Stimulated activated CD8-positive, alpha-beta memory T cell treated with anti-CD3 and anti-CD28 coated beads, Interleukin-15, amount 100 ng/mL, for 4 hours (primary cell): ENCODE measurements at places on chromosomes 11 and 22.

GRCh38 chr11:64854157-64854533, 9.7 kb upstream of the CDC42BPG start:
- DNase-seq, result no peak

DNA sequence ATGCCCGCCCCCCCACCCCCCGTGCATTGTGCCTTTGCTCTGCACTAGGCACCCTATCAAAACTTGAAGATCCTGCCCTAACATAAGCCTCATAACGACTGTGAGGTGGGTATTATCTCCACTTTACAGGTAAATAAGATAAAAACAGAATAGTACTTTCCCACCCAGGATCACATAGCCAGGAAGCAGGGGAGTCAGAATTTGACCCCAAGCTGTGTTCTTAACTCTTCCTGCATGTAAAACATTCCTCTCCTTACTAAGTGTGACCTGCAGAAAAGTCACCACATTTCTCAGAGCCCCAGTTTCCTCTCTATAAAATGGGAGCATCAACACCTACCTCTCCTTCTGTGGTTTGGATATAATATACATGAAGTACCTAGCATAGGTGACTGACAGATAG, 18.2 kb upstream of the ANKK1 start:
- DNase-seq, result no peak

GRCh38 chr11:113817162-113817561, 37.6 kb downstream of the CLDN25 start:
- DNase-seq, result no peak

GRCh38 chr22:49523374-49524008, 304.2 kb downstream of the BRD1 start:
- DNase-seq, result no peak

DNA sequence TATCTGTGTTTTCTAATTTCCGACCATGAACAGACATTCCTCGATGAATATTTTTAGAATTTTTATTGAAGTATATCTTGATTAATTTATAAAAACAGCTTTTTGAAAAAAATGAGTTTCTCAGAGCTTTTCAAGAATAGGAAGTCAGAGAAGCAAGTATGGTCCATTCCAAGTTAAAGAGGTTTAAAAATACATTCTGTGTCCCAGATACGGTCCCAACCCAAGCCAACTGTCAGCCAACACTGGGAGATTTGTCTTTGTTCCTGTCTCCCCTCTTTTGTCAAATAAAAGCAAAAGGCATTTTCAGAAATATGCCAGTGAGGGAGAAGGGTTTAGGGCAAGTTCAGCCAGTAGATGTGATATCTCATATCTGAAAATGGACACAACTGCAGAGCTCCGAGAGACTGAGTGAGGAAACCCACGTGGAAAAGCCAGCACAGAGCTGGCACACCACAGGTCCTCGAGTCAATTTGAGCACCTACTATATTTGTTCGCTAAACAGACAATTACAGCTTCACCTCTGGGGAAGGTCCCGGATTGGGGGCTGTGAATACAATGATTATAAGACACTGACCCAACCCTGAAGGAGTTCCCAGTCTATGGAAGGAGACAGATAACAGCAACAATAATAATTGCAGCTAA, 59.8 kb downstream of the C11orf91 start:
- DNase-seq, result no peak

GRCh38 chr11:106413222-106413621, 335.8 kb downstream of the AASDHPPT start:
- no peak for DNase-seq

GRCh38 chr11:62726156-62726914, 922 bp downstream of the HNRNPUL2 start:
- no peak for DNase-seq

DNA sequence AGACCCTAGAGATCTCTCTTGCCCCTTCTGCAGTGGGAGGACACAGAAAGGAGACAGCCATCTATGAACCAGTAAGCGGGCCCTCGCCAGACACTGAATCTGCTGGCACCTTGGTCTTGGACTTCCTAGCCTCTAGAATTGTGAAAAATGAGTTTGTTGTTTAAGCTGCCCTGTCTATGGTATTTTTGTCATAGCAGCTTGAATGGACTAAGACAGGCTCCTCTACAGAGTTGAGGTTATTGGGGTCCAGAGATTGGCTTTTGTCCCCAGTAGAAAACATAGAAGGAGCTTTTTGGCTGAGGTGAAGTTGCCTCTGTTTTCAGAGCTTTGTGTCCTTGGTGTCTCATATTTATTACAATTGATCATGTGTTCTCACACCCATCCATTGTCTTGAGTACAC, 77.2 kb downstream of the STIM1 start:
- DNase-seq, result no peak

GRCh38 chr11:32141745-32142546, 51.1 kb downstream of the RCN1 start:
- no peak for DNase-seq

DNA sequence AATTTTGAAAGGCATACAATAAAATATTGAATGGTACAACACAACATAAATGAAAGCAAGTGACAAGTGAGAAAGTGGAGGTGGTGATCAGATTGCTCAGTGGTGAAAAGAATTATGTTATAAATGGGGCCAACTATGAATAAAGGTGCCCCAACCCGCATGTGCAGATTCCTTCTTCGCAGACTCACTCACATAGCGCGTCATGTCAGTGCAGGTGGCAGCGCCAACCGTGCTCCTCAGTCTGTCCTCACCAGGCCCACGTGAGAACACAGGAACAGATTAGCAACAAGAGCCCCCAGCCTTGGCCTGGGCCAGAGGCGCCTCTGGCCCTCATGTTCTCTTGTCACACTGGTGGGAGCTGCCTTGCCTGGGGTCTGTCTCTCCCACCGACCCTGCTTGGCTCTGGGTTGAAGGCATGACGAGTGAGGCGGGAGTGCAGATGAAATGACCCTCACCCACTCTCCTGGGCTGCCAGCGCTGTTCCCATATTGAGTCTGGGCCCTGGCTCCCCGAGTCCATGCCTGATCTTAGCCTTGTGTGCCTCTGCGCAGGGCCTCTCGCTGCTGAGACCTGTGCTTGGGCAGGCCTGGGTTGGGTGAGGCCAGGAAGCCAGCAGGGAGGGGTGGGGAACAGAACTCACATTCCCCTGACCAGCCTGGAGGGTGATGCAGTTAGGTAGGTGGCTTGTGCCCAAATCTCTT, 6.4 kb downstream of the ATG16L2 start:
- DNase-seq, result no peak

GRCh38 chr11:26276798-26277424, 55.0 kb upstream of the ANO3 start:
- no peak for DNase-seq

- no peak for DNase-seq
Measured at GRCh38 chr22:46165977-46166376, 15.7 kb downstream of the PPARA start.

DNA sequence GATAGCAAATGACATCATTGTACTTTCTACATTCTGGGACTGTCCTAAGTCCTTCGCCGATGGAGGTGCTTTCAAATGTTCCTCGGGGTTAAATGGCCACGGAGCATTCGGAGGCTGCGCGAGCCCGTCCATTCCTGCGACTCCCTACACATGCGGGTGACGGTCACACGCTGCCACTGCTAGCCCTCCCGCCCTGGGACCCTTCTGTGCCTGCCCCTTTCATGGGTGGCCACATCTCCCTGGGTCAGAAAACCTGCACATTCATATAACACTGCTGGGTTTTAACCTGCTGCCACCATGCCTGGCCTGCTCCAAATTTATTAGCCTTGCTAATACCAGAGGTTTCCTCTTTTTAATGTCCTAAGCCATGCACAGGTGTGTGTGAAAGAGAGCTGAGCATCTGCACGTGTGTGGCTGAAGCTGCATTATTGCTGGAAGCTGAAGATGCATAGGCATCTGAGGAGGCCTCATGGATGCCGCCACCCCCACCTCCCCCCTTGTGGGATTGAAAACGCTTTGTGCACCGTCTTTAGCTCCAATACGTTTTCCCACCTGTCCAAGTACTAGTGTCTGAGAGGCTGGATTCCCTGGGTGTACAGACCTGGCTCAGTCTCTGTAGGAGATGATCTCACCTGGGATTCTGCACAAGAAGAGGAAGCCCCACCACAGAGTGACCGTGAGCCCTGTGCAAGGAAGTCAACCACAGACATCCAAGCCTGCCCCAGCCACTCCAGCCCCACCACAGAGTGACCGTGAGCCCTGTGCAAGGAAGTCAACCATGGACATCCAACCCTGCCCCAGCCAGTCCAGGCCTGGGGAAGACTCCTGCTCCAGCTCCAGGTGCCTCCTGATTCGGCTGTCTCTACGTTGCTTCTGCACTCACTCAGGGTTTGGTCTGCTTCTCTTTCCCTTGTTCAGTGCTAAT, 626.4 kb downstream of the BRD1 start:
- DNase-seq, result no peak

GRCh38 chr11:2781408-2782274, 81.8 kb upstream of the KCNQ1OT1 start:
- no peak for DNase-seq

DNA sequence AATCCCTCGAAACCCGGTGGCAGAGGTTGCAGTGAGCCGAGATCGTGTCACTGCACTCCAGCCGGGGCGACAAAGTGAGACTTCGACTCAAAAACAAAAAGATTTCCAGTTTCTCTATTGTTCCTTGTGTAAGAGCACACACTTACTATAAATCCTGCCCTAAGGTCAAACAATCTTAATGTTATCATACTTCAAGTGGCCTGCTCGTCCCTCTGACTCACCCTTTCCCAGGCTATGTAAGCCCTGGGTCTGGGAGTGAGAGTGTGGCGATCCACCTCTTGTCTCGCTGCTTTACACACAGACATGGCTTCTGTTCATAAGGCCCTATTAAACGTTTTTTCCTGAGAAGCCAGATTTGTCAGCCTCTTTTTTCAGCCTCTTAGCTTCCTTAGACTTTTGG, 24.4 kb upstream of the A4GALT start:
- no peak for DNase-seq

- DNase-seq, result no peak
Measured at GRCh38 chr11:10333490-10333889, 28.6 kb downstream of the ADM start.

DNA sequence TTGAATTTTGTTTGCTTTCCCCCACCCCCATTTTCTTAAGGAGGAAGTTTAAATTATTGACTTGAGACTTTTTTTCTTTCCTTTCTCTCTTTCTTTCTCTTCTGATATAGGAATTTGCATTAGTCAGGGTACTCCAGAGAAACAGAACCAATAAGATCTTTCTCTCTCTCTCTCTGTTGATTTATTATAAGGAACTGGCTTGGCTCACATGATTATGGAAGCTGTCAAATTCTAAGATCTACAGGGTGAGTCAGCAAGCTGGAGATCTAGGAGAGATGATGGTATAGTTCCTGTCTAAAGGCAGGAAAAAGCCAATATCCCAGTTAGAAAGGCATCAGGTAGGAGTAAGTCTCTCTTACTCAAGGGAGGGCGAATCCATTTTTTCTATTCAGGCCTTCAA, 64.0 kb downstream of the CCDC81 start:
- no peak for DNase-seq

GRCh38 chr22:49668402-49668801, 159.3 kb downstream of the BRD1 start:
- DNase-seq, result no peak

DNA sequence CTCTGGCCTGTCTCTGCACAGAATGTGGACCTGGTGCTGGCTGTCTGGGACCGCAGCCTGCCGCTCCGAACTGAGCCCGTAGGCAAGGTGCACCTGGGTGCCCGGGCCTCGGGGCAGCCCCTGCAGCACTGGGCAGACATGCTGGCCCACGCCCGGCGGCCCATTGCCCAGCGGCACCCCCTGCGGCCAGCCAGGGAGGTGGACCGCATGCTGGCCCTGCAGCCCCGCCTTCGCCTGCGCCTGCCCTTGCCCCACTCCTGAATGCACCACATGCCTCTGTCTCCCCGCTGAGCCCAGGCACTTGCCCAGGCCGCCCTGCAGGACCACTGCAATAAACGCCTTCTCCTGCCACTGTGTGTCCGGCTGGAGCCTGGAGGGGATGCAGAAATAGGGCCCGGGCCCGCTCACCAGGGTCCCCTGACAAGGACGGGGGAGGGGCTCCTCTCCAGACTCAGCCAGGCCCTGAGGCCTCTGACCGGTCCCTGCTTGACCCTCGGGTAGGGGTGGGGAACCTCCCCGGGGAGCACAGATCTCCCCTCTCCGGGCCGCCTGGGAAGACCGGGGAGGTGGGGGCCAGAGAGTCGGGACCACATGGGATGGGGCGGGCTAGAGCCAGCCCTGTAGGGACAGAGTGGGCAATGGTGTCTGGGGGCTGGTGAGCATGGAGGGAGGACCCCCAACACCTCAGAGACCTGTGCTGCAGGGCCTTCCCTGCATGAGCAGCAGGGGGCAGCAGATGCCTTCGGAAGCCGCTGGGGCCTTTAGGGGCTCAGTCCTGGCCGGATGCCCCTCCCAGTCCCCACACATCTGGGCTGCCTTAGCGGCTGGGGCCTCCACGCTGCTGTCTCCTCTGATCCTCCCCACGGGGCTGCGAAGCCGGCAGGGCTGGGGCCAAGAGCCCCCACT, 1.4 kb upstream of the TNNI2 start:
- DNase-seq, result peak; percentile 58

DNA sequence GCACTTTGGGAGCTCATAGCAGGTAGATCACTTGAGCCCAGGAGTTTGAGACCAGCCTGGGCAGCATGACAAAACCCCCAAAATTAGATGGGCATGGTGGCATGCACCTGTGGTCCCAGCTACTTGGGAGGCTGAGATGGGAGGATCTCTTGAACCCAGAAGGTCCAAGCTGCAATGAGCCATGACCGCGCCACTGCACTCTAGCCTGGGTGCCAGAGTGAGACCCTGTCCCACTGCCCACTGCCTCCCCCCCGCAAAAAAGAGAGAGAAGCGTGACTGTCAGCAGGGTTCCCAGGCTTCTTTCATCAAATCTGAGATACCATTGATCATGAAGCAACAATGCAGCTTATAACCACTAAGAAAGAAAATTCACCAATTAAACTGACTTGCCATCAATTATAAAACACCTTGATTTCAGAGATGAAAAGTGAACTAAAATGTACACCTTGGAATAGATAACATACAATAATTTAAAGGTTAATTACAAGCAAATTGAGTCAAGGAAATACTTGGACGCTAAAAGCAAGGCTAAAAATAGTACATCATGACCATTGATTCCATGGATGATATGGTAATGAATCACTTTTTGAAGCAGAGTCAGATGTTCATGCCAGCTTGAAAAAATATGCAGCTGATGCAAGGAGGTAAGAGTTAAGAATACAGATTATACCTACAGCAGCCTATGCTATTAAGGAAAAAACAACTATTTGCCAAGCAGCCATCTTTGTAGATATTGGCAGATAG, 90.8 kb upstream of the ALKBH3 start:
- no peak for DNase-seq

DNA sequence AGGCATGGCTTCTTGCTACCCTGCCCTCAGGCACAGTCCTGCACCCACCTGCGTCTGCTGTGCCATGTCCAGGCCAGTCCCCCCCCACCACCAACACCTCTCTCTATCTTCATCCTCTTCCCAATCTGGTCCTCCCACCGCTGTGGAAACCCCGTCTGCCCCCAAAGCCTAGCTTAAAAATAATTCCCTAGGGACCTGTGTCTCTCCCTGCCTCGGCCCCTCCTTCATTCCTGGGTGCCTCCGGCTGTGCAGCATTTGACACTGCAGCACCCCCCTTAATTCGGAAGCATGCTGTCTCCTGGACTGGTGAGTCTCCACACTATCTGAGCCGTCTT, 2.5 kb upstream of the ASCL2 start:
- no peak for DNase-seq

- DNase-seq, result no peak
Measured at GRCh38 chr22:18055619-18056160, 22.1 kb upstream of the PEX26 start.

- DNase-seq, result no peak
Measured at GRCh38 chr11:125892071-125892470, 4.6 kb downstream of the HYLS1 start.
